ENCODE measurements at places on chromosomes 5 and 9.

- DNase-seq: no peak
Observed at GRCh38 chr9:16385590-16385989, 484.9 kb downstream of the BNC2 start.

DNA sequence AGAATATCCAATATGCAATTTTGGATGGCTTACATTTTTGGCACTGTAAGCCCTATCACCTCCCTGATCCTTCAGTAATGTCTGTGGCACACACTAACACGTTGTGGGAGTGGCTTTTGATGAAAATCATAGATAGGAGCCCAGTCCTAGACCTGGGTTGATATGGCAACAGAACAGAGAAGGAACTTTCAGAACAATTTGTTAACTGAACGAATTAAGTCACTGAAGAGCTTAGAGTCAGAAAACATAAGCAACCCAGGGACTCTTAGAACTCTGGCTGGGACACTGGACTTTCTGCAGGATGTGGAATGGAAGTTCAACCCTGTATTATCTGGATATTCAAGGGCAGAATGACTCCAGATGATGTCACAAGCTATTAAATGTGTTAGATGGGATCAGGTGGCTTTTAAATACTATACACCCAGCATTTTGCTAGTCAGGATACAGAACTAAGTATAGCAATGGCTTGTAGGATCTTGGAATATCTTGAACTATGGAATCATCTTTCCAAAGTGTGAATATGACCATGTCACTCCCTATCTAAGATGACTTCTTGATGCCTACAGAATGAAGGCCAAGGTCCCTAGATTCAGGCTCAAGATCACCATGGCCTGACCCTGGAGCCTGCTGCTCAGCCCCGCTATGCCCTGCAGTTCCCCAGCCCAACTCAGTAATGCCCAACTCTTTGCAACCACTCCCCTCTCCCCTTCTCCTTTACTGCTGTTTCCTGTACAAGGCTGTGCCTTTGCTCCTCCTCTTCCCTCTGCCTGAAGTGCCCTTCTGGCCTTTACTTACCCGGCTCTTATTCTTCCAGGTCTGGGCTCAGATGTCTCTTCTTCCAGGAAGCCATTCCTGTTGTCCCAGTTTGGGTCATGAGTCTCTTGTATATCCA is 42.8 kb downstream of the VLDLR start:
- no peak for DNase-seq

DNA sequence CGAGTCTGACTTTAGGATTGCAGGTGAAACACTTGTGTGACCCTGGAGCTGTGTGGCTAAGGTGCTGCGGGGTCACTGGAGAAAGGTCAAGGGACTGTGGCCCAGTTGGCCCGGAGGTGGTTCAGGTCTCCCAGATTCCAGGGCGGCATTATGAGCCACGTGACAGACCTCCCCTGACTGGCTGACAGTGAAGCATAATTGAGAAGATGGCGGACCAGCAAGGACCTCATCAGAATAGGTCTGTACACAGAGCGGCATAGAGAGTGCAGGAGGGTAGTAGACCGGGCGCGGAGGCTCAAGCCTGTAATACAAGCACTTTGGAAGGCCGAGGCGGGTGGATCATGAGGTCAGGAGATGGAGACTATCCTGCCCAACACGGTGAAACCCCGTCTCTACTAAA is 815 bp upstream of the ODF2 start:
- DNase-seq: no peak

GRCh38 chr9:126604059-126605055 is 9.4 kb upstream of the LMX1B start:
- no peak for DNase-seq

DNA sequence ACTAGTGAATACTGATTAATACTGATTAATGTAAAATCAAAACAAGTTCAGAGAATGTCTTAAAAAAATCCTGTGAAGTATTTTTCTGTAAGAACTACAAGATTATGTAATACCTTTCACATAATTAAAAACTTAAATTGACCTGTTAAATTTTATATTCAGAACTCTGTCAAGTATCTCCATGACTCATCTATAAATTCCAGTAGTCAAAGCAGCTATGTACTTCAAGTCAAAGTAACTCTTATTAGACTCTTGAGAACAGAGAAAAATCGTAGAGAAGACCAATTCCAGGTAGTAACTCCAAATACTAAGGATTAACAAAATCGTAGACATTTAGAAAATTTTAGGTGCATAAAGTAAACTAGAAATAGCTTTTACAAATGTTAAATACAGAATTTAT is 77.1 kb downstream of the HOMER1 start:
- DNase-seq: no peak

GRCh38 chr9:13721481-13722235 is 442.2 kb upstream of the MPDZ start:
- no peak for DNase-seq

GRCh38 chr5:79834754-79835714 is 145.4 kb downstream of the CMYA5 start:
- no peak for DNase-seq

DNA sequence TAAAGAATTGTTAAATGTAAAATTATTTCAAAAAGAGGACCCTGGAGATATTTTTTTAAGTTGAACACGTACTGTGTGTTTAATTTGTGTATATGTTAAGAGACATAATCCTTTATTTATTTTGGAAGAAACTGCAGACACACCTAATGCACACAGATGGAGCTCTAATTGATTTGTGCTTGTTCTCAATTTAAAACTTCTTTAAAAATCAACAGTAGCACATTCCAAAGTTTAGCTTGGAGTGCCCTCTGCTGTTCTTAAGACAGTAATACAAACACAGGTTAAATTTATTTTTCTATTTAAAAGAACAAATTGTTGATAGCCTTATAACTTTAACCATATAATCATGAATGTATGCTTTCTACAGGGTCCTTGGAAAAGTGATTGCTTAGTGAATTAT is 277.6 kb upstream of the ADAMTS16 start:
- no peak for DNase-seq

- DNase-seq: no peak
Observed at GRCh38 chr9:35029241-35029640, 39.7 kb downstream of the DNAJB5 start.

GRCh38 chr9:38240051-38240450 is 152.5 kb upstream of the ALDH1B1 start:
- no peak for DNase-seq

- no peak for DNase-seq
Observed at GRCh38 chr5:110785356-110785755, 46.5 kb downstream of the SLC25A46 start.

DNA sequence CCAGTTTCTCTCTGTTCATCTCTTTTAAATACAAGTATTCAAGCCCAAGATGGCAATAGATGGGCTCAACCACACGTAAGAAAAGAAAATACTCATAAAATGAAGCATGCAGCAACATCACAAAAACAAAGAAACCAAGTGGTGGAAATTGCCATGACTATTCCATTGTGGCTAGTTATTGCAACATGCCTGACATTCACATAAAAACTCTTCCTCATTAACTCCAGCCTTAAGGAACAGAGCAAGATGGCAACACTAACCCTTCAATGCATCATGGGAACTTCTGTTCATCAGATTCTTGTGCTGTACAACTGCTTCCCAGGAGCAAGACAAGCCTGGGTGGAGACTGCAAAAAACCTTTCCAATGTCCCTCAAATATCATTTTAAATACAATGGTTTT is 1.4 kb upstream of the GLIS3 start:
- DNase-seq: no peak

DNA sequence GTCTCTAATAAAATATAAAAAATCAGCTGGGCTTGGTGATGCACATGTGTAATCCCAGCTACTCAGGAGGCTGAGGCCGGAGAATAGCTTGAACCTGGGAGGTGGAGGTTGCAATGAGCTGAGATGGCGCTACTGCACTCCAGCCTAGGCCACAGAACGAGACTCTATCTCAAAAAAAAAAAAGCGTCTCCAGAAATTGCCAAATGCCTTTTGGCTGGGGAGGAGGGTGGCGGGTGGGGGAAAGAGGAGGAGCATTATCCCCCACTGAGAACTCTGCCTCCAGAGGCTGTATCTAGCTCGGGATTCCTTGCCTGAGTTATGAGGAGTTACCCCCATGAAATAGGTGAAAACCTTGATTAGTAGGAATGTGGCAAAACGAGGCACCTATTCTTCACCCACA is 4.8 kb downstream of the ROPN1L start:
- no peak for DNase-seq

GRCh38 chr5:57280853-57281252 is 107.0 kb downstream of the GPBP1 start:
- DNase-seq: no peak

- DNase-seq: no peak
Observed at GRCh38 chr9:95516734-95517558, at the start of gene PTCH1. TSS of gene PTCH1 (minus strand) at chr9:95516971.

DNA sequence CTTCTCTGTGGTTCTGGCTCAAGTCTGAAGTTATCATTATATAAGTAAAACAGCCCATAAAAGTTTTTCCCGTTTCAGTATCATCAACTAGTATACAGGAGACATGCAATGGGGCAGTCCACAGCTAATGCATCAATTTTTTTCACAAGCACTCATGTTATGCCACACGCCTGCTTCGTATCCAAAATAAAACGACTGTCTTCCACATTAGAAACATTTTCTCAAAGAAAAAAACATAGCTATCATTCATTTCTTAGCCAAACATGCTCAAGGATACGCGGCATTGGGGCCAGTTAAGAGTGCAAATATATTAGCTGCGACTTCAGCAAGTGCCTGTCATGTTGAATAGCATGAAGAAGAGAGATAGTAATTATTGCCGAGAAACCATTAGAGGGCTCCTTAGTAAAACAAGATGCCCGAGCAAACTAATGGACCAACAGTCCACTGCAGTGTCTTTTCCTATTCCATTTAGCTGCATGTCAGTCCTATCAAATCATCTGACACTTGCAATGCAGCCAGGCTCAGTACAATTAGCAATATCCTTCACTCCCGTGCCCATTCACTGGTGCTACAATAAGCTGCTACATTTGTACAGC is 68.5 kb downstream of the BNC2 start:
- DNase-seq: no peak

GRCh38 chr9:130463763-130464745 is 19.3 kb downstream of the ASS1 start:
- no peak for DNase-seq

DNA sequence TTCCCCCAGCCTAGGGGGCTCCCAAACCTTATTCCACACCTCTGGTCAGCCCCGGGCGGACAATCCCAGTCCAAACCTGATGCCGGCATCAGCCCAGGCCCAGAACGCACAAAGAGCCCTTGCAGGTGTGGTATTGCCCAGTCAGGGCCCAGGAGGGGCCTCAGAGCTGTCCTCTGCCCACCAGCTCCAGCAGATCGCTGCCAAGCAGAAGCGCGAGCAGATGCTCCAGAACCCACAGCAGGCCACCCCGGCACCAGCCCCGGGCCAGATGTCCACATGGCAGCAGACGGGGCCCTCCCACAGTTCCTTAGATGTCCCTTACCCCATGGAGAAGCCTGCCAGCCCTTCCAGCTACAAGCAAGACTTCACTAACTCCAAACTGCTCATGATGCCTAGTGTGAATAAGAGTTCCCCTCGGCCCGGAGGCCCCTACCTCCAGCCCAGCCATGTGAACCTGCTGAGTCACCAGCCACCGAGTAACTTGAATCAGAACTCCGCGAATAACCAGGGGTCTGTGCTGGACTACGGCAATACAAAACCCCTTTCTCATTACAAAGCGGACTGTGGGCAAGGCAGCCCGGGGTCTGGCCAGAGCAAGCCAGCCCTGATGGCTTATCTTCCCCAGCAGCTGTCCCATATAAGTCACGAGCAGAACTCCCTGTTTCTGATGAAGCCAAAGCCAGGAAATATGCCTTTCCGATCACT is 27.6 kb upstream of the LTC4S start:
- no peak for DNase-seq

GRCh38 chr5:169095410-169095960 is 205.5 kb downstream of the SLIT3 start:
- no peak for DNase-seq

DNA sequence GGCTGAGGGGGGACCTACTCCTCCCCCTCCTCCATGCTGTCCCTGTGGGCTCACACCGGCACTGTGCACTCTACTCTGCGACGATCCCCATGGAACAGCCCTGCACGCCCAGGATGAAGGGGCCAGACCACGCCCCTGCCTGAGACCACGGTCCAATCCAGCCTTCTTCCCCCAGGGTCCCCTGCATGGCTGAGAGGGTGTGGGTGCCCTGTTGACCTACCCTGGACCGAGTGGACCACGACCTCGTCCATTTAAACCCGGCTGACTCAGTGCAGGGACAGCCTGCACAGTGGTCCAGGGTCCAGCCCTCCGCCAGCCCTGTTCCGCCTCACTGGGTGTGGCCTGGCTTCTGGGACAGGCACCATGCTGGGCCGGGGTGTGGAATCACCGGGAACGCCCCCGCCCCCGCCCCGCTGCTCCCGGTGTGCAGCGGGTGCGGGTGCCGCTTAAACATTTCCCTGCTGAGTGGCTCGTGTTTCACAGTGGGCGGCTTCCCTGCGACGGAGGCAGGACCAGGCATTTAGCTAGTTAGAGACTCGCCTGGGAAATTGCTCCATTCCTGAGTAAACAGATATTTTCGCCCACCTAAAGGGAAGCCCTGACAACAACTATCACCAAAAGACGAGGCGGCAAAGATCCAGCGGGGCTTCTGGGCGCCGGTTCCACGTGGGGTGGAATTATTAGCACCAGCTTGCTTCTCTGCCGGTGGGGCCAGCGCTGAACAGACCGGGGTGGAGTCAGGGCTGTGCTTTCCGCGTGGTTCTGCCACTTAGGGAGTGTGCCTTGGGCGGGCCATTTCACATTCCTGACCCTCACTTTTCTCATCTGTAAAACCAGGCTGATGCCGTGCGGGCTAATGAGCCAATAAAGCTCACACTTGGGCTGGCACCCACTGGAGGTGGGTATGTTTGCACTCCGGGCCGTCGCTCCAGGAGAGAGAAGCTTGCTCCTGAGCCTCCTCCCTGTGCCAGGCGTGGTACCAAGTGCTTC is 22.6 kb downstream of the DBH start:
- no peak for DNase-seq

DNA sequence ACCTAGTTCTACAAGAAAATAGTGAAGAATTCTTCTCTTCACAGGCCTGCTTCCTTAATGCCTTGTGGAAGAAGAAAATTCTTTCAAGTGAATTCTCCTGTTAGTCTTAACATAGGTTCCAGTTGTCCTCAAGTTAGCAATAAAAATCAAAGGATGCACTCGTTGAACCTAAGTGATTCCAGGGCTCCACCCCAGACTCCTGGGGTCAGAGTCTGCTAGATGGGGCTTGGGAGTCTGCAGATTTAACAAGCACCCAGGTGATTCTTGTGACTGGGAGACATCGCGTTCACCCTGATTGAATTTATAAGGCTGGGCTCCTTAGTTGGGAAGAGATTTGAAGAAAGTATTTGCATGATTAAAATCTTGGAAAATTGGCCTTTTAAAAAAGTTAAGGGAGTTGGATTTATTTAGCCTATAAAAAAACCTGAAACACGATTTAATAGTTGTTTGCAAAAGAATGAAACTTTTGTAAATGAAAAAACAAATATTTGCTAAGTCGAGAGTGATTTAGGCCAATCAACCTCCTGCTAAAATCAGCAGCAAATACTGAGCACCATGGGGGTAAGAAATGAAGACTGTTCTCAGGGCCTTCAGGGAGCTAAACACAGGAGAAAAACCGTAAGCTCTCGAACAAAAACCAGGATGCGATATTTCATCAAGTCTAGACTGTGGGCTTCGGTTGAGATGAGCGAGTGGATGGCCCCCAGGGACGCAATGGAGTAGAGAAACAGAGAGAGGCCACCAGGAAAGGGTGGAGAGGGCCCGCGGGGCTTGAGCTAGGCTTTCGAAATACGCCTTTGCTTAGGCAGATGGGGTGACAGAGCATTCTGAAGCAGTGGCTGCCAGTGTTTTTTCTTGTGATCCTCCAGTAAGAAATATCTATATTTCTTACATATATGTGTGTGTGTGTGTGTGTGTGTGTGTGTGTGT is 86.9 kb upstream of the TTC23L start:
- no peak for DNase-seq
